ENCODE measurements at places on chromosomes 16 and 17.

GRCh38 chr16:57118461-57119084 is 26.2 kb downstream of the CPNE2 start:
- DNase-seq: no peak

GRCh38 chr16:74695450-74696422 is 4.9 kb downstream of the MLKL start:
- DNase-seq: peak; percentile 53

GRCh38 chr16:24381470-24382118 is 125.5 kb downstream of the CACNG3 start:
- DNase-seq: no peak

- no peak for DNase-seq
Measured at GRCh38 chr17:68172461-68172954, 75.3 kb upstream of the AMZ2 start.

DNA sequence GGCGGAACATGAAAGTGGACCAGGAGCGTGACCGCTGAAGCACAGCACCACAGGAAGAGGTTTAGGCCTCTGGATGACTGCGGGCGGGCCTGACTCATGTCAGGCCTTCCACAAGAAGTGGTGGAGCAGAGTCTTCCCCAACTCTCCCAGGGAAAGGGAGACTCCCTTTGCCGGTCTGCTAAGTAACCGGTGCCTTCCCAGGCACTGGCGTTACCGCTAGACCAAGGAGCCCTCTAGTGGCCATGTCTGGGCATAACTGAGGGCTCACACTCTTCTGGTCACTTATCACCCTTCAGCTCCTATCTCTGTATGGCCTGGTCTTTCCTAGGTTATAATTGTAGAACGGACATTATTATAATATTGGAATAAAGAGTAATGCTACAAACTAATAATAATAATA is 1931.9 kb downstream of the TP53TG3F start:
- no peak for DNase-seq

Data from NCI-H1436 treated with DMSO at 0.1 percent for 48 hours (cell line).